ENCODE measurements at places on chromosomes 3 and 15.
A peak's percentile ranks its signal among the peaks of the same experiment; 100 is the strongest.

DNA sequence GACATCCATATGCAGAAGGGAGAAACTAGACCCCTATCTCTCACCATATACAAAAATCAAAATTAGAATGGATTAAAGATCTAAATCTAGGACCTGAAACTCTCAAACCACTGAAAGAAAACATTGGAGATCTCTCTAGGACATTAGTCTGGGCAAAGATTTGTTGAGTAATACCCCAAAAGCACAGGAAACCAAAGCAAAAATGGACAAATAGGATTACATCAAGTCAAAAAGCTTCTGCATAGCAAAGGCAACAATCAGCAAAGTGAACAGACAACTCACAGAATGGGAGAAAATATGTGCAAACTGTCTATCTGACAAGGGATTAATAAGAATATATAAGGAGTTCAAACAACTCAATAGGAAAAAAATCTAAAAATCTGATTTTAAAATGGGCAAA, 54.8 kb downstream of the MYO9A start:
- peak; percentile 3 for DNase-seq

- no peak for DNase-seq
These were observed 122.0 kb upstream of the ONECUT1 start for GRCh38 chr15:52912172-52912571.

DNA sequence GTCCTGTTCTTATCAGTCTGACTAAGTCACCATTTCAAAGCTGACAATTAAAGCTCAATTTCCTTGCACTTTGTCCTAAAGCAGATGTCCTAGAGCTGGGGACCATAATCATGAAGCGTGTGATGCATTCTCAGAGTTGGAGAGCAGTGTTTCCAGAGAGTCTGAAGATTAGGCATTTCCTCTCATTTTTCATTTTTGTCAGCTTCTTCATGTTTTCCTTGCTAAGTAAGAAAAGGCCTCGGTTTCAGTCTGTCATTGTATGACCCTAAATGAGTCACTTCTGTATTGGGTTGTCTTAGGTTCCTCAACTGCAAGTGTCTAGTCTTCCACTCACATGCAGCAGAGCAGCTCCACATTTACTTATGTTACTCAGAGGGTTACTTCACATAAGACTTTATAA, 257.2 kb upstream of the TPRG1 start:
- DNase-seq, result no peak

GRCh38 chr3:128243602-128244504, 90.6 kb downstream of the EEFSEC start:
- no peak for DNase-seq

DNA sequence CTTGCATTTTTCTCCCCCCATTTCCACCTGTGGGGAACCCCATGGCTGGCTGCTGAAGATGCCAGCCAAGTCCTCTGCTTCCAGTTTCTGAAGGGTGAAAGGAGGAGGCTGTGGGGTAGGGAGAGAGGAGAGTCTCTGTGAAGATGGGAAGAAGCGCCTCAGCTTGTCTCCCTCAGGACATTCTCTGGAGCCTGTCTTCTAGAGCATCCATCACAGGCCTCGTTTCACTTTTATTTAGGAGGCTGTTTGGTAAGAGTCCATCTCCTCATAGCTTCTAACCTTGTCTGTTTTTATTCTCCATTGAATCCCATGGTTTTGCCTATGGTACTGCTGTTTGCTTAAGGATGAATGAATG, 8.8 kb upstream of the LCTL start:
- DNase-seq, result no peak

GRCh38 chr15:65942436-65942835, 73.1 kb downstream of the RAB11A start:
- DNase-seq, result no peak

Measured in non-pigmented ciliary epithelial cell (primary cell).